ENCODE measurements at places on chromosomes 2 and 18. TPM values are rescaled to one million over a fixed set of nuclear protein-coding genes. Genes with fewer than 3 reads are reported as not detected.

Gene GKN1
- 0.49 TPM for polyA plus RNA-seq

Gene SLC35F6
- 56.9 TPM for polyA plus RNA-seq

Gene MGAT4A
- polyA plus RNA-seq = 0.17 TPM

Gene CDCA7
- 30.1 TPM for polyA plus RNA-seq

Gene NFU1
- 30.1 TPM for polyA plus RNA-seq

Gene ACKR3
- 15.5 TPM for polyA plus RNA-seq

Gene PLB1
- polyA plus RNA-seq = 5.2 TPM

Gene PRKAG3
- polyA plus RNA-seq = not detected

GRCh38 chr2:169928463-169928864 lies 101.2 kb downstream of the UBR3 start:
- DNase-seq = no peak

- DNase-seq = no peak
Measured at GRCh38 chr2:207370646-207371045, 159.1 kb upstream of the CREB1 start.

DNA sequence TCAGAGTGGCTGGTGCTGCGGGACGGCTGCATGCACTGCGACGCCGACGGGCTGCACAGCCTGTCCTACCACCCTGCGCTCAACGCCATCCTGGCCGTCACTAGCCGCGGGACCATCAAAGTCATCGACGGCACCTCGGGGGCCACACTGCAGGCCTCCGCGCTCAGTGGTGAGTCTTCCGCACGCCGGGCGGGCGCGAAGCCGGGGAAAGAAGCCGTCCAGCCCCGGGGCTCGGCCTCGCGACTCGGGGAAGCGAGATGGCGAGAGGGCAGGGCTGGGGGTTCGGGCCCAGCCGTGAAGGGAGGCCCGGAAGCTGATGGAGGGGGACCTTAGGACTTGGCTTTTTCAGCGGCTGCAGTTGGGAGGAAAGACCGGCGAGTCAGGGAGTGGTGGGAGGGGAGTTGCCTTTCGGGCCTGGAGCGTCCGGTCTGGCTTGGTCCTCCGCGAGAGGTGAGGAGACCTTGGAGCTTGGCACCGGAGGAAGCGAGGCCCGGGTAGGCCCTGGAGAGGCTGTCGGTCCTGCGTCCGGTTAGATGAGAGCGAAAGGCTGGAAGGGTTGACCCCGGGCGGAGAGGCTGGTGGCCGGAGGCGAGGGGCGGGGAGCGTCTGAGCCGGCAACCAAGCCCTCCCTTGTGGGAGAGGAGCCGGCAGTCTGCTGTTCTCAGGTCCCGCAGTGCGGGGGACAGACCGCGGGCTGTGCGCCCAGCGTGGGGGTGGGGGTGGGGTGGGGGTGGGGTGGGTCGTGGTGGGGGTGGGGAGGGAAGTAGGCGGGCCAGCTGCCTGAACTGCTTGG lies 691 bp downstream of the BIRC6 start:
- DNase-seq = no peak

DNA sequence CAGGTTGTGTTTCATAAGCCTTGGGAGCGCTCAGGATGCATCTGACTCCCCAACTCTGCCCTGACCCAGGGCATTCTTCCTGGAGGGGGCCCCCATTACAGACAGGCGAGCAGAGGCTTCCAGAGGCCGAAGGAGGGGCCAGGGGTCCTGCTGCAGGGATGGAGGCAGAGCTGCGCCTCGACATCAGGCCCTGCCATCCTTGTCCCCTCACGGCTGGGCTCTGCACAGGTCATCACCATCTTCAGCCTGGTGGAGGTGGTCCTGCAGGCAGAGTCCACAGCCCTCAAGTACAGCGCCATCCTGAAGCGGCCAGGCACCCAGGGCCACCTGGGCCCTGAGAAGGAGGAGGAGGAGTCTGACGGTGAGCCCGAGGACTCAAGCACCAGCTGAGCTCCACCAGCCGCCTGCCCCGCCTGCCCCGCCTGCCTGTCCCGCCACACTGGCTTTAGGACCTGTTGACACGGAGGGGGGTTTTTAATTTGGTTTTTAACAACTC lies 42.3 kb upstream of the ALPP start:
- DNase-seq = no peak

DNA sequence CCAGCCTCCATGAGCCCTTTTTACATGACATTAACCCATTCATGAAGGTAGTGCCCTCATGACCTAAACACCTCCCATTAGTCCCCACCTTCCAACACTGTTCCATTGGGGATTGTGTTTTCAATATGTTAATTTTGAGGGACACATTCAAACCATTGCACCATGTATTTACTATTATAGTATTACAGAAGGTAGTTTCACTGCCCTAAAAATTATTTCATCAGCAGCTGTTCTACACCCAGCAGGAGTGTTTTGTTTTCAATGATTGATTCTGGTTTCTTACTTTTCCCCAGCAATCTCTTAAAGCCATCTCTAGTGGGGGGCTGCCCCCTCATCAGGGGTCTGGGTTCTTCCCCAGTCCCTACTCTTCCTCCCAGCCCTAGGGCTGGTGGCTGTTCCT lies 71.9 kb downstream of the CERS6 start:
- no peak for DNase-seq

DNA sequence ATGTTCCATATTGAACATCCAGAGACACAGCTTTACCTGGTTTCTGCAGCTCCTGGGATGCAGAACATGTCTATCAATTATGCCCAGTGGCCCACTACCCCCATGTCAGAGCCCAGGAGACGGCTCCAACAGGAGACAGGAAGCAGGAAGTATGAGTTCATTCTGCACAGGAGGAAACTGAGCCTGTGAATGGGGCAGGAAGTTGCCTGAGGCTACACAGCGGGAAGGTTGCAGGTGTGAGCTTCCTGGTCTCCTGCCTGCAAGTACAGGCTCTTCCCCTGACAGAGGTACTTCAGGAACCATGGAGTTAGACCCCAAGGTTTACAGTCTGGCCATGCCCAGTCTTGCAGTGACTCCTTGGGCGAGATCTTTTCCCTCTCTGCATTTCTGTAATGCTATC lies 2.8 kb upstream of the BOK start:
- DNase-seq = peak; percentile 83

GRCh38 chr2:3488061-3488531 lies 31.2 kb downstream of the ADI1 start:
- no peak for DNase-seq

DNA sequence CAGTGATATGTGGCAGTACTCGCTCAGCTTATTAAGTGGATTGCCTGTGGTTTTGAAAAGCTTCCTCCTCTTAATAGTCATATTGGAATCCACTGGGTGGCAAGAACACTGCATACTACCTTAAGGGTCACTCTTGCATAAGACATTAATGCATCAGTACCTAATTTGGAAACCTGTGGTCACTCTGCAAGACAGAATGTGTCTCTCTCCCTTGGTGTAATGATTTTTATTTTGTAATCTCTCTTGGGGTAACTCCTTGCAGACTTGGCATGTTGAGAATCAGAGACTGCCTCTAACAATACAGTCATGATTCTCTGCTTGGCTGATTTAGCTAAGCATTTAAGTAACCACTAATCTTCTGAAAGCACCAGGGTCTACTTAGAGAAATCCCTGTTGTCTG lies 33.0 kb upstream of the IER3IP1 start:
- DNase-seq = no peak
